ENCODE measurements at places on chromosomes 4 and X.

DNA sequence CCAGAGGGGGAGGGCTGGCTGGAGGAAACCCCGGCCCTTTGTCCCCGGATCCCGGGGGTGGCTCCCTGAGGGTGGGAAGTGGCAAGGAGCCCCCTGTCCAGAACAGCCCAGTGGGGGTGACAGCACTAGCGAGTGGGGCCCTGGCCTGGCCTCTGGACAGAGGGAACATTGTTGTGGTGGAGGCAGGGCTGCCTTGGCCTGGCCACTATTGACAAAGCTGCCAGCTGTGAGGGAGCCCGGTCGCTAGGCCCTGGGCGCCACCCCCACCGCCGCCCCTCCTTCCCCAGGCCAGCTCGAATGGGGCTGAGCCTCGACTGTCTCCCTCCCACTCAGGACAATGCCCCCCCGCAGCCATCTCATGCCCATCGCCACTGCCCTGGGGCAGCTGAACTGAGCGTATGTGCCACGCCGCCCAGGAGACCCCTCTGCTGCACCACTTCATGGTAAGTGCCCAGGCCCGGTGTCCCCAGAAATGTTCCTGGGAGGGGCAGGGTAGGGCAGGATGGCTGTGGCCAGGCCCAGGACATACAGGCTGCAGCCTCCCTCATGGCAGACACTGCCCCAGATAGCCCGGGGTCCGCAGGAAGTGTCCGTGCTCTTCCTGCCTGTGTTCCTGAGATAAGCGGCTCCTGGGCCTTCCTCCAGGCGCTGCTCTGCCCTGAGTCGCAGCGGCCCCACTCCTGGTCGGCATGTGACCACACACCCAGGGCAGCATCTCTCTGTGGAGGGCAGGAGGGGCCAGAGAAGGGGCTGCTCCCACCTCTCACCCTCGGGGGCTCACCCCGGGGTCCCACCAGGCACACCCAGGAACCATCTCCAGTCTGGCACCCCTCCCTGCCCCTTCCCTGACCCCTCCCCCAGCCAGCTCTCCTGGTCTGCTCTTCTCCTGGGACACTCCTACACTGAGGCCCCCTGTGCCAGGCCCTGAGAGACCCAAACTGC, 1.4 kb downstream of the PLXNB3 start:
- DNase-seq = no peak

- no peak for DNase-seq
Observed at GRCh38 chr4:127829014-127829413, 46.9 kb downstream of the HSPA4L start.

- DNase-seq = no peak
Observed at GRCh38 chr4:183821076-183821853, 83.8 kb upstream of the STOX2 start.

GRCh38 chrX:48854898-48855297, 19.5 kb upstream of the PCSK1N start:
- DNase-seq = no peak

- no peak for DNase-seq
Observed at GRCh38 chr4:105509291-105509690, 35.4 kb upstream of the PPA2 start.

GRCh38 chrX:82219129-82219528, 1017.2 kb downstream of the SH3BGRL start:
- no peak for DNase-seq

DNA sequence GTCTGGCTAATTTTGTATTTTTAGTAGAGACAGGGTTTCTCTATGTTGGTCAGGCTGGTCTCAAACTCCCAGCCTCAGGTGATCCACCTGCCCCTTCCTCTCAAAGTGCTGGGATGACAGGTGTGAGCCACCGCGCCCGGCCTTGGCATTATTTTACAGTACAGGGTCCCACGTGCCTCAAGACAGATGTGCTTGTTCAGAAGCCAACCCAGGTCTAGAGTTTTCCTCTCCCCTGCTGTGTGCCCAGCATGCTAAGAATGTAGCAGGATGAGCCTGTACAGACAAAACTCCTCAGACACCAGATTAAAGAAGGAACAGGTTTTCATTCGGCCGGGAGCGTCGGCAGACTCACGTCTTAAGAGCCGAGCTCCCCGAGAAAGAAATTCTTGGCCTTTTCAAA, 42.2 kb downstream of the CRLF2 start:
- no peak for DNase-seq

DNA sequence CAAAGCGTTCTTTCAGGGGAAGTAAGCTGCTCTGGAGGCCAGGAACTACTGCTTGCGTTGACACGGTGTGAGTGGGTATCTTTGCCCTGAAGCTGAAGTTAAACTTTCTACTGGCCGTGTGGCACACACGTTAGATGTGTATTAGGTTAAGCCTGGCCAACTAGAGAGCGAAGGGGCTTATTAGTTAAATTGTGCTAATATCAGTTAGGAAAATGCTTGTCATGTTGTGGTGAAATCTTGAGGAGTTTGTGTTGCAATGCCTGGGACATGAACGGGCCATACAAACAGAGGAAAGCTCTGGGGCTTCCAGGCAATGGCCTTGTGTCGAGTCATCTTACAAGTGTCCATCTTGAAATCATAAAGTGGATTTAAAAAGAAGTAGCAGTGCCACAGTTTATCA, 62.6 kb downstream of the NSUN7 start:
- no peak for DNase-seq

DNA sequence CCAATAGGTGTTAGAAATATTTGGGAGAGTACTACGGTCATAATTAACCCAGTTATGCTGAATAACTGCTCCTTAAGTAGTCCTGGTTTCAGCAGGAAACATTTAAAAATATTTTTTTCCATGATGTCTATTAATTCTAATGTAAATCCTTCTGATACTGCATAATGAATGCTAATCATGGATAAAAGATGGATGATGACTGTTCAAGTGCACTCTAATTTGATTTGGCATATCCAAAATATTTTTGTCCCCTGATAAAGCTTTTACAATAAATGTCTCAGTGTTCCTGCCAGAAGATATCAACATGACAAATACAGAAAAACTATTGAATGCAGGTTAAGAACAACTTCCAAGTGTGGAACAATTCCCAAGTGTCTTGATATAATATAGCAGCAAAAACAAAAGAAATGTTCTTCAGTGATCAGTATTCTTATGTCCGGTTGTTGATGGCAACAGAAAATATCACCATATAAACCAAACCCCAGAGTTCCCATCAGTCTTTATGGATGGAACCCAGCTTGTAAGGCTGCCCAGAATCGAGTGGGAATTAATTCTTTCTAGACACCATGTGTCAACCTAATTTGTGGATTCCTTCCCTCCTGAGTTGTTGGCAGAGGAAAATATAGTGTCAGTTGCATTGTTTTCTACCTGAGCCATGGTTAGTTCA, 205.4 kb upstream of the GK2 start:
- no peak for DNase-seq

GRCh38 chr4:163395055-163395454, 51.4 kb downstream of the NPY5R start:
- DNase-seq = no peak

DNA sequence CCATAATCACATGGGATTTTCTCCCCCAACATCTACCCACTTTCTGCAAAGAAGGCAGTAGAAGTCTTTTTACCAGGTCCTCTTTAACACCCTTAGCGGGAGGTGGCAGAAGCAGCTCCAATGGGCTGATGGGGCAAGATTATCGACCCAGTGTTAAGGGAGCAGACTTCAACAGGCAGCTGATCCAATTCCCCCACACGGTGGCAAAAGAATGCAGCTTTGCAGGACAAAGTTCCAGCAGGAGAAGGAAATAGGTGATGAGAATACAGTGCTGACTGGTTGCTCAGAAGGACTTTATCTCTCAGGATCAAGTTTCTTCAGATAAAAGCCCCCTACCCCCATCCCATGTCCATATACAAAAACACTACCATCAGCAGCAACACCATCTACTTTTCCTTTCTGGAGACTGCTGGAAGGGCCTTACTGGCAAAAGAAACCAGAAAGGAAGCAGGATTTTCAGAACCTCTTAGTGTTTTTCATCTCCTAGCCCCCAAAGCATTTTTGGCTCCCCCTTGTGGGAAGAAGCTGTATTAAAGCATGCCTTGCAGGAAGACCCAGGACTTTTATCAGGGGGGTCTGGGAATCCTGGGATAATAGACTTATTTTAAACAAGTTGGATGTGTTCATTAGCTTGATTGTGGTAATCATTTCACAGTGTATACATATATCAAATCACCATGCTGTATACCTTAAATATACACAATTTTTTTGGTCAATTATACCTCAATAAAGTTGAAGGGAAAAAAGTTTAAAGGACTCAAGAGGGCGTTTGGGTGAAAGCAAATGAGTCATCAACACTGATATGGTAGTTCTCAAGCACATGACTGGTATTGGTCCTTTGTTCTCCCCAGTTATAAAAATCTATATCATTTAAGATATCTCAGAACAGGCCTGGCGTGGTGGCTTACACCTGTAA, 146.4 kb downstream of the GPC3 start:
- peak; percentile 20 for DNase-seq

- DNase-seq = no peak
Observed at GRCh38 chrX:128335671-128336070, 283.5 kb upstream of the ACTRT1 start.

- DNase-seq = no peak
Observed at GRCh38 chr4:87542734-87543312, 13.6 kb upstream of the SPARCL1 start.

DNA sequence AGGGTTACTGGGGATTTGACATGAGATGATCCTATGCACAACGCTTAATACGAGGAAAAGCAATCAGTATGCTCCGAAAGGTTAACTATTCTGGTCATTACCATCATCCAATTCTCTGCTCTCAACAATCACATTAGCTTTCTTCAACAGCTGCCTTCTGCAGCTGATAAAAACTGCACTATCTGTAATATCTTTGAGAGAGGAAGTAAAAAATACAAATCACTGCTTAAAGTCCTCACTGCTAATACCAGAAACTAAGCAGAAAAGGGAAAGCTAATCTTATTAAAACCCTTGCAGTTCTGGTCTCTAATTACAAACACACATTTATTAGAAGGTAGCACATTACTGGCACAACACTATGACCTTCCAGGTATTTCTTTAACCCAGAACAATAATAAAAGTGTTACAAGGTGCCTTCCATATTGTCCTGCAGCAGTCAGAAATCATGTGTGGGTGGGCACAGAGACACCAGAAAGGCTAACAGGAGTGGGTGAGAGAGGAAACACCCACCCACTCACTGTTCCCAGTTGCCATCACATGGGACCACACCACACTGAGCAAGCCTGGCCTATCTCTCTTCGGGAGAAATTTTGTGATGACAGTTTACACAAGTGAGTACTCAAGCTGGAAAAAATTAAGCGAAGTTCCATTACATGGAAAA, 71.0 kb downstream of the RELL1 start:
- DNase-seq = no peak

GRCh38 chr4:58936436-58936835, 1826.3 kb upstream of the IGFBP7 start:
- no peak for DNase-seq

DNA sequence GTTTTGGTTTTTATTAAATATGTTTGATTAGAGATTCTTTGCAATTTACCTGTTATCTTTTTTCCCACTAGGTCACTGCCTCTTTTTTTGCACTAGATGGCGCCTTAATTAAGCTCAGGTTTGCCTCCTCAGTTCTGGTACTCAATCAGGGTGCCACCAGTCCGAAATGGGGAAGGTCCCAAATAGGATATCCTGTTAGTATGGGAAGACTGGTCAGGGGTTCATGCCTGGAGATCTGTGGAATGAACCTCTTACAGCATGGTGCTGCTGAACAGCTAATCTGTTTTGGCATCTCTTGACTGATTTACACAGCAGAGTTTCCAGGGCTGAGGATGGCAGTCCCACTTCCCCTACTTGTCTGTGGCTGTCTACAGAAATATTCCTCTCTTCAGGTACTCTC, 24.2 kb upstream of the VSIG1 start:
- no peak for DNase-seq

Data from NCI-H748 treated with DMSO at 0.1 percent for 48 hours (cell line).